ENCODE measurements at places on chromosomes 2 and 18. TPM values are rescaled to one million over a fixed set of nuclear protein-coding genes. Genes with fewer than 3 reads are reported as not detected.

DNA sequence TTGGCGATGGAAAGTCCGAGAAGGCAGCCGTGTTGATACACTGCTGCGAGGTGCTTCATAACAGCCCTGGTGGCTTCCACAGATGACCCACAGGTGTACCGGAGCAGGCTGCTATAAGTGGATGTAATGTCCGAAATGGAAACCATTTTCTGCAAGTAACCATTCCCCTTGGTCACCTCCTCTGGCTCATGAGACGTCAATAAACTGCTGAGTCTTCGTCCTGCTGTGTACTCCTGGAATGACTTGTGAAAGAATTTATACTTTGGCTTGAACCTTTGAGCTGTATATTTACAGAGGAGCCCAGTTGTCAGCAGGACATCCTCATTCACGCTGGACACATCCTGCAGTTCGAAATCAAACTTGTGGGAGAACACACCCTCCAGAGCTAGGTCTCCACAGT lies 14.4 kb downstream of the NLRC4 start:
- no peak for DNase-seq

DNA sequence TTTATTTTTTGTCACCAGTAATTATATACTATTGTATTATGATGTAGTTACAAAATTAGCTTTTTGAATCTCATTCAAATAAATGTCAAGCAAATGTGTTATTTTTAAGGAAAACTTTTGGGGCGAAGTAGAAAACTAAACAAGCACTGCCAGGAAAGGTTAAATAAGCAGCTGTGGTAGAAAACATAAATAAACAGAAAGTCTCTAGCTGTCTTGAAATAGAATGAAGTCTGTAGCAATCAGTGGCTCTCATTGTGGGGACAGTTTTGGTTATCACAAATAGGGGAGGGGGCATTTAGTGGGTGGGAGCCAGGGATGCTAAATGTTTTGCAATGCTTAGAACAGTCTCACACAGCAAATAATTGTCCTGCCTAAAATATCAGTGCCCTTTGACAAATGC lies 3.4 kb downstream of the INSIG2 start:
- DNase-seq, result peak; percentile 83

GRCh38 chr18:67783196-67783946 lies 266.9 kb upstream of the DSEL start:
- no peak for DNase-seq

The UGT1A9 gene
- not detected for total RNA-seq
